A549 treated with Mapracorat at 1 μM for 4 hours (cell line): ENCODE measurements at places on chromosomes 2 and 18. TPM values are rescaled to one million over a fixed set of nuclear protein-coding genes. Genes with fewer than 3 reads are reported as not detected.

TMEM247 gene
- total RNA-seq = not detected in 5 replicates

GALNT13 gene
- 7.0 to 12.0 TPM (median 8.8 TPM) in 5 replicates for total RNA-seq

SRSF7 gene
- total RNA-seq = 294 to 422 TPM (median 345 TPM) in 5 replicates

WNT10A gene
- total RNA-seq = 0.10 to 0.16 TPM (median 0.12 TPM) in 4 of 5 replicates, not detected in the other

TNFRSF11A gene
- 4.8 to 9.7 TPM (median 8.3 TPM) in 5 replicates for total RNA-seq

CLK1 gene
- total RNA-seq = 32.6 to 36.5 TPM (median 35.1 TPM) in 5 replicates

IL1R2 gene
- total RNA-seq = 0.85 to 1.9 TPM (median 1.2 TPM) in 5 replicates

TMEM200C gene
- total RNA-seq = not detected in 5 replicates

STARD6 gene
- total RNA-seq = not detected in 5 replicates

TRIM43 gene
- not detected in 5 replicates for total RNA-seq

KCNK3 gene
- 0.43 to 0.94 TPM (median 0.79 TPM) in 5 replicates for total RNA-seq

CHRND gene
- not detected in 5 replicates for total RNA-seq

PROM2 gene
- total RNA-seq = not detected in 5 replicates

PTPRN gene
- 1.1 to 1.8 TPM (median 1.3 TPM) in 5 replicates for total RNA-seq

COLEC12 gene
- 0.03 to 0.11 TPM (median 0.06 TPM) in 5 replicates for total RNA-seq

SLC4A1AP gene
- total RNA-seq = 27.0 to 35.2 TPM (median 29.7 TPM) in 5 replicates

TBC1D8 gene
- 79.6 to 107 TPM (median 90.9 TPM) in 5 replicates for total RNA-seq

SP100 gene
- total RNA-seq = 23.5 to 30.4 TPM (median 27.5 TPM) in 5 replicates

L3MBTL4 gene
- total RNA-seq = not detected in 5 replicates

DSC3 gene
- 0.99 to 1.6 TPM (median 1.3 TPM) in 5 replicates for total RNA-seq

SERPINB12 gene
- not detected in 5 replicates for total RNA-seq

CDK5R2 gene
- 3.4 to 6.2 TPM (median 4.7 TPM) in 5 replicates for total RNA-seq

REG3A gene
- total RNA-seq = not detected in 5 replicates

UGT1A4 gene
- 0.07 to 0.12 TPM in 2 of 5 replicates, not detected in the others for total RNA-seq
